ENCODE measurements at places on chromosomes 1 and 21.

GRCh38 chr1:42852608-42852980 lies 6.2 kb downstream of the ZNF691 start:
- no peak for DNase-seq

DNA sequence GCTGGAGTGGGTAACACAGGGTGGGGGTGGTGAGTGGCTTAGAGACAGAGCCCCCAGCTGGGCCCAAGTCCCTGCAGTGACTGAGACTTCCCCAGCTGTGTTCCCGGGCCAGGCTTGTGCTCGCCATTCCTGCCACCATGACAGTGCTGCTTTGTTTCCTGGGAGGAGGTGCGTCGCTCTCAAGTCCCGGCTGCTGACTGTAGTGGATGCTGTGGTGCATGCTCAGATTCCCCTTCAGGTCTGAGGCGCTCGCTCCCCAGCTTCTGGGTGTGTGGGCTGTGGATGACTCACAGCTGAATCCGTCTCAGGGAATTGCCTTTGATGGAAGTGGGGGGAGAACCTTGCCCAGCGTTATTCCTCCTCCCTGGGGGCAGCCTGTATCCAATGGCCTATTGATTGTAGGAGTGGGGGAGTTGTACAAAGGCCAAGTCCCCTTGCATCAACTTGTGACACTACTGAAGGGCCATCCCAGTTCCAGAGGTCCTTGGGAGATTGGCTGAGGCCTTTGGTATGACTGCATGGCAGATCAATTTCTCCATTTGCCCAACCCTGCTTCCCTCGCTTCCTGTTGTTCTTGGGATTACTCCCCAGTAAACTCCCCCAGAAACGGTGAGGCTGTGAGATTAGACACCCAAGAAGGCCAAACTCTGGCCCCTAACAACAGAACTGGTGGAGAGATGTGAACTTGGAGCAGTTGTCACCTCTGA lies 17.8 kb upstream of the POU3F1 start:
- DNase-seq: no peak

DNA sequence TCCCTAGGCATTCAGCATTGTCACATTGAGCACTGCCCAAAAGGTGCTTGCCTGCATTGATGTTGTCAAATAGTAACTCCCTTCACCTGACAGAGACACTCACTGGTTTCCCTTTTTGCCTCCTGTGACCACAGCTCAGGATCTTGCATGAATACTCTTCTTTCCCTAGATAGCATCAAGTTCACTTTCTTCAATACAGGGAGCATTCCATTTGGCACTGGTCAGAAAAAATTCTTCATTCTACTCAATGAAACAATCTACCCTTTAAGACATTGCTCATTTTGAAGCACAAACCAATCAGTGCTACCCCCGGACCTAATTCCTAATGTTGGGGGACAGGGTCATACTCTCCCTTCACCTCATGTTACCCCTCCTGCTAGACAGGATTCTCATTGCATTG lies 319.0 kb upstream of the SNX7 start:
- DNase-seq: no peak

- no peak for DNase-seq
These were observed 534.4 kb downstream of the MATN1 start for GRCh38 chr1:30188999-30189398.

DNA sequence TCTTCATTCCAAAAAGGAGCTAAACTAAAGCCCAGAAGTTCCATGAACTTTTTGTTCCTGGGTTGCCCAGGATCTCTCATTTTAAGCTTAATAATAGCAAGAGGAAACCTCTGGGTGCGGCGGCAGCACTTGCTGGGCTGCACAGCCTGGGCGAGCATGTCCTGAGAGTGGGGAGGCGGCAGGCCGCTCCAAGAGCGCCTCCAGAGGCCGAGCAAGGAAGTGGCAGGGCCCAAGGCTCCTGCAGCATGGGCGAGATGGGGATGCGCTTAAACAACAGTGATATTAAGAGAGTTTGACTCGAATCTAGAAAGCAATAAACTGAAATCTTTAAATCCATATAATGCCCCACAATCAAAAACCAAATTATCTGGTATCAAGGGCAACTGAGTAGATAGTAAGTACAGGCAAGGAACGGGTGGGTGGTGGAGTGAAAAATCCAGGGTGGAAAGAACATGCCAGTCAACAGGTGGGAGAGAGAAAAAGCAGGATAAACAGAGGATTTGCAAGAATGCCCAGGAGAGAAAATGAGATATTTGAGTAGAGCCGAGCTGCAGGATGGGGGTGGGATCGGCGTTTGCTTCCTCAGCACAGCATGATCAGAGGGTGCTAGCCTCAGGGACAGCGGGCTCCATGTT lies 14.1 kb upstream of the TNR start:
- DNase-seq: peak; percentile 28

DNA sequence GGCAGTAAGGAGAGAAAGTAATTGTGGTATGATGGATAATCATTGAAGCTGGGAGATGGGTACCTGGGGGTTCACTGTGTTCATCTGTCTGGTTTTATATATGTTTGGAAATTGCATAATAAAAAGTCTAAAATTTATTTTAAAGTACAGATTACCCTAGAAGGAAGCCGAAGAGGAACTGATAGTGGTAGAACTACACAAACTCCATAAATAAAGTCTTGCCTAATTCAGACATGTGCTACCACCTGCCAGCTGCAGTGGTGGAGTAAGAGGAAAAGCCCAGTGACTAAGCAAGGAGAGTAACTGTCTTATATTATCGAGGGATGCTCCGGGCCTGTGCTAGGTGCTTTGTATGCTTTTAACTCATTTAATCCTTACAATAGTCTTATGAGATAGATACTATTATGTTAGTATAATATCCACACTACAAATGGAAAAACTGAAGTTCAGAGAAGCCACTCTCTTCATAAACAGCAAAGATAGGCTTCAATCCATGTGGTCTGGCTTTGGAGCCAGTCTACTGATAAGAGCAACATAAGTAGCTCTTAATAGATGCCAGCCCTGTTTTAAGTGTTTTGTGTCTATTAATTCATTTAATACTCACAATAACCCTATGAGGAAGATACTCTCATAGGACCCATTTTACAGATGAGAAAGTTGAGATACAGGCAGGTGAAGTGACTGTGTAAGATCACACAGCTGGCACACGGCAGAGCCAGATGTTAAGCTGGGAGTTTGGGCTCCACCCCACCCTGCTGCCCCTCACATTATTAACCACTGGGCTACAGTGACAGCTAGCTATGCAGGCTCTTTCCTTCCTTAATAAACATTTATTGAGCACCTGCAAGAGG lies 56.8 kb upstream of the HNRNPU start:
- no peak for DNase-seq

GRCh38 chr1:212819726-212820125 lies 27.7 kb downstream of the SPATA45 start:
- peak; percentile 13 for DNase-seq

GRCh38 chr1:40047769-40048168 lies 7.2 kb downstream of the CAP1 start:
- no peak for DNase-seq

DNA sequence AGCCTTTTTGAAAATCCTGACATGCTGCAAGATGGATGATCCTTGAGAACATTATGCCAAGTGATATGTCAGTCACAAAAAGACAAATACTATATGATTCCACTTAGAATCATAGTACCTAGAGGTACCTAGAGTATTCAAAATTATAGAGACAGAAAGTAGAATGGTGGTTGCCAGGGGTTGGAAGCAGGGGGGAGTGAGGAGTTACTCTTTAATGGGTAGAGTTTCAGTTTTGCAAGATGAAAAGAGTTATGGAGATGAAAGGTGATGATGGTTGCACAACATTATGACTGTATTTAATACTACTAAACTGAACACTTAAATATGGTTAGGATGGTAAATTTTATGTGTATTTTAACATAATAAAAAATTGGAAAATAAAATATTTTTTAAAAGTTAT lies 37.9 kb upstream of the PODN start:
- no peak for DNase-seq

DNA sequence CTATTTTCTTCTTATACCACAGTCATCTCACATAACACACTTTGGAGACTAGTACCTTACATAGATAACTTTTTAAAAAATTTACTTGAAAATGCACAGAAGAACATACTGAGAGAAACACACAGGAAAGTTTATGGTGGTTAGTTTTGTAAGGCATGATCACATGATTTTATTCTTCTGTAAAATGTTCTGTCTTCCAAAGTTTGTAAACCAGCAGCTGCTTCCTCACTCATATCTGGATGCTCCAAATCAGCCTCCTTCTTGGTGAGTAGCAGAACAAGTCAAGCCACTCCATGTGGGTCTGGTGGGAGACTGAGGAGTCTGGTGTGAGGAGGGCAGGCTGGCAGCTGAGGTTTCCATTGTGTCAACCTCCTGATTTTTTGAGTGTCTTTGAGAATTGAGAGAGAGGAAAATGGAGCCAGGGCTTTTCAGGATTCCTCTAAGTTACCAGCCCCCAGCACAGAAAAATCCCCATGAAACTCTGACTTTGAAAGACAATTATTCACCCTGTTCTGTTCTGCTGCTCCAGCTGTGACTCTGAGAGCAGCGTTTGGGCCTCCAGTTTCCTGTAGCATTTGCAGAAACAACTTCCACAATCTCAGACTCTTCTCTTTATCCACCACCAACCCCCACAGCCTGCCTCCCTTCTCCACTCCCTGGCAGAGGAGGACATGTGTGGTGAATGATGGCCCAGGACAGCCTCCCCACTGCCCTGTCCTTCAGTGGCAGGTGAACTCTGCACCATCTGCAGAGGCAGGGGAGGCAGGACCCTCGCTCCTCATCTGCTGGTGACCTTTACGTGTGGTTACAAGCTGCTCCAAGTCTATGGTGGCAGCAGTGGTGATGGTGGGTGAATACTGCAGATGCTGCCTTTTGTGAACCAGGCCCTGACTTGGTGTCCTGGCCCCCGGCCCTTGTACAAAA lies 82.3 kb downstream of the FCRL5 start:
- DNase-seq: no peak

GRCh38 chr1:4028139-4028501 lies 128.0 kb upstream of the C1orf174 start:
- DNase-seq: no peak

- peak; percentile 52 for DNase-seq
These were observed 722 bp downstream of the TUT4 start for GRCh38 chr1:52552236-52552504.

GRCh38 chr1:22442212-22442894 lies 9.3 kb upstream of the ZBTB40 start:
- DNase-seq: no peak

GRCh38 chr1:70509996-70510876 lies 99.2 kb downstream of the CTH start:
- peak; percentile 82 for DNase-seq

DNA sequence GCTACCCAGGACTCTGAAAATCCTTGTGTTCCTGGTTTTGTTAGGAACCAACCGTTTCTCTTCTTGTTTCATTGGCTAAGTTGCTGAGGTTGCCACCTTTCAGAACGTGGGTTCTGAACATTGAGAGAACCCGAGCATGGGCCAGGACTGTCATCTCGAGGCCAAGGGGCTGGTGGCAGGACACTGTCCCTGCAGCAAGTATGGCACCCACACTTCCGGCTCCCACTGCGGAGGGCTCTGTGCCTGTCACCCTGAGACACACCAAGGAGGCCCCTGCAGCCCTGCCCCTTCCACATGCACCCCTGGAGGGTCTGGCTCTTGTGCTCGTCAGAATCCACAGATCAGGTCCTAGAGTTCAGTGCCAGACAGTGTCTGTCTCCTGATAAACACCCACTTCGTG lies 39.1 kb upstream of the LRRC3 start:
- no peak for DNase-seq

- no peak for DNase-seq
These were observed 37.8 kb upstream of the ZNF326 start for GRCh38 chr1:89957107-89957506.

- no peak for DNase-seq
These were observed 24.5 kb upstream of the SOD1 start for GRCh38 chr21:31634993-31635392.

GRCh38 chr1:156658496-156658895 lies 16.6 kb downstream of the BCAN start:
- no peak for DNase-seq

- no peak for DNase-seq
These were observed 111.4 kb upstream of the ZNF644 start for GRCh38 chr1:91133248-91133647.

DNA sequence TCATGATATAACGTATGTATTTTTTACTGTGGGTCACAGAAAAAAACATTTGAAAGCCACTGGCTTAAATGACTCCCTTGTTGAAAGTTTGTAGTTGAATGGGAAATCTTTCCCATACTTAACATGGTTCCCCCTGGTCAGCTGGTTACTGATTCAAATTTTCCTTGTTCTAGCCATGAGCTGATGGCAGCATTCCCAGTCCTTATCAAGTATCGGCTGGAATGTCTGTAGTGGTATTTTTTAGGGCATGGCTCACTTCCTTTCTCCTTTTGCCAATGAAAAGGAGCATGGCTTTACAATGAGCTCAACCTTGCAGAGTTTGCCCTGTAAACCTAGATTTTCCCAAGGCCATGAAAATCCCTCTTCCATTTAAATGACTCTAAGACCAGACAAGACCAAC lies 55.7 kb downstream of the GIPC2 start:
- peak; percentile 48 for DNase-seq

DNA sequence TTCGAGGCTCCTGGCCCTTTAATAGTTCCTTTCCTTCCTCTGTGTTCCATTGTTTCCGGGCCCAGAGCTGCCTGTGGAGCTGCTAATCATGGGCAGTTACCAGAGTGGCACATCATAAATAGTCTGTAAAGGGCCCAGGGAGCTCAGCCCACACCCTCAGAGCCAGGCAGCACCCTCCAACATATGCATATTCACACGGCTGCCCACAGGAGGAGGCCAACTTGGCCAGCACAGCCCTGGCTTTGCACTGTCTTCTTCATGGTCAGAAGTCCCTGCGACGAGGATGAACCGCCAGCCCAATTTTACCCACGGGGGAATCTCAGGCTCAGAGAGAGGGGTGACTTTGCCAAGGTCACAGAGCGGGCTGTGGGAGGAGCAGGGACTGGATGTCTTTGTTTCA lies 172.5 kb downstream of the TRABD2B start:
- no peak for DNase-seq

DNA sequence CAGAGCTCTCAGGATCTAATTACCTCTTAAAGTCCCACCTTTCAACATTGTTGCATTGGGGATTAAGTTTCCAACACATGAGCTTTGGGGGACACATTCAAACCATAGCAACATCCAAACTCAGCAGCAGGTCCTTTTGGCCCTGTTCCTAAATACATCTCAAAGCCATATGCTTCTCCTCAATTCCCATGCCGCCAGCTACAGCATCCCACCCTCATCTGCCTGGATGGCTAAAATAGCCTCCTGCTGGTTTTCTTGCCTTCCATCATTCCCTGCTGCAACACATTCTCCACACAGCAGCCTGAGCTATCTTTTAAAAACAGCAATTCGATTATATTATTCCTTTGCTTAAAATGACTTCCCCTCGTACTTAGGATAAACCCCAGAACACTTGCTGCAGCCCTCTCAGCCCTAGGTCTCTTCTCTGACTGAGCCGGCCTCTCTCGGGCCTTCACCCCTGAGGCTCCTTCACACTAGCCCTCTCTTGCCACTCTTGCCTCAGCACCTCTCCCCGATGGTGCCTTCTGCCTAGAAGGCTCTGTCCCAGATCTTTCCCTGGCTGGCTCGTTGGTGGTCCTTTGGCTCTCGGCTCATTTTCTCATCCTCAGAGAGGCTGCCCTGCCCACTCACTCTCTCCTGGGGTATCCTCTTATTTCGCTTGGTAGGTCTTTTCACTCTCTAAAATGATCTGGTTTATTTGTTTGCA lies 16.5 kb downstream of the MYBPH start:
- DNase-seq: no peak

GRCh38 chr1:91529856-91530255 lies 29.2 kb downstream of the CDC7 start:
- no peak for DNase-seq
